ENCODE measurements at places on chromosomes 6 and 20. TPM values are rescaled to one million over a fixed set of nuclear protein-coding genes. Genes with fewer than 3 reads are reported as not detected.

HCK gene
- total RNA-seq, result not detected

GSTA2 gene
- not detected for total RNA-seq

SRSF6 gene
- total RNA-seq, result 35.0 TPM

PRDM13 gene
- not detected for total RNA-seq

EDN3 gene
- total RNA-seq, result not detected

FHL5 gene
- not detected for total RNA-seq

KCNQ5 gene
- total RNA-seq, result 5.0 TPM

PTCRA gene
- not detected for total RNA-seq

MYLIP gene
- total RNA-seq, result 6.8 TPM

HRH3 gene
- not detected for total RNA-seq

MUC21 gene
- not detected for total RNA-seq
